A549 treated with Mapracorat at 1 μM for 4 hours (cell line): ENCODE measurements at places on chromosomes 7 and 10. TPM values are rescaled to one million over a fixed set of nuclear protein-coding genes. Genes with fewer than 3 reads are reported as not detected.

Gene LRRC4
- not detected in 5 replicates for total RNA-seq

Gene CALCR
- not detected in 5 replicates for total RNA-seq

Gene AZGP1
- total RNA-seq, result 0.13 TPM in 1 of 5 replicates, not detected in the others

Gene GNAT3
- not detected in 5 replicates for total RNA-seq

Gene PTPRZ1
- total RNA-seq, result not detected in 5 replicates

Gene ADAMTS14
- 0.05 to 0.16 TPM (median 0.09 TPM) in 5 replicates for total RNA-seq

Gene FAM25C
- 1.2 to 1.7 TPM in 2 of 5 replicates, not detected in the others for total RNA-seq

Gene EPHB6
- 0.28 to 0.60 TPM (median 0.50 TPM) in 5 replicates for total RNA-seq

Gene TUBAL3
- total RNA-seq, result 0.26 to 0.49 TPM (median 0.30 TPM) in 4 of 5 replicates, not detected in the other

Gene FGFR2
- total RNA-seq, result 0.21 to 0.44 TPM (median 0.33 TPM) in 5 replicates

Gene ARMC3
- total RNA-seq, result 0.35 to 0.74 TPM (median 0.58 TPM) in 5 replicates

Gene ZNRF2
- total RNA-seq, result 4.3 to 6.9 TPM (median 6.1 TPM) in 5 replicates

Gene ADAM8
- 1.9 to 5.1 TPM (median 2.6 TPM) in 5 replicates for total RNA-seq

Gene ATXN7L1
- 4.0 to 5.9 TPM (median 5.8 TPM) in 5 replicates for total RNA-seq

Gene RNF148
- not detected in 5 replicates for total RNA-seq

Gene TMEM139
- 0.67 to 1.6 TPM (median 1.1 TPM) in 5 replicates for total RNA-seq

Gene SPDYE9
- total RNA-seq, result not detected in 5 replicates

Gene ZP3
- 17.8 to 21.0 TPM (median 20.2 TPM) in 5 replicates for total RNA-seq

Gene GPR26
- total RNA-seq, result not detected in 5 replicates

Gene BMI1
- total RNA-seq, result 31.0 to 38.5 TPM (median 37.0 TPM) in 5 replicates

Gene C7orf33
- not detected in 5 replicates for total RNA-seq

Gene PRKCQ
- 3.3 to 4.1 TPM (median 3.6 TPM) in 5 replicates for total RNA-seq

Gene SFTPA2
- not detected in 5 replicates for total RNA-seq

Gene ADIRF
- not detected in 5 replicates for total RNA-seq

Gene ELMO1
- 2.0 to 2.8 TPM (median 2.3 TPM) in 5 replicates for total RNA-seq

Gene MKI67
- total RNA-seq, result 57.5 to 70.6 TPM (median 64.6 TPM) in 5 replicates

Gene NUPR2
- not detected in 5 replicates for total RNA-seq

Gene NPY4R
- total RNA-seq, result 30.1 to 46.1 TPM (median 41.4 TPM) in 5 replicates
